Posterior vena cava (tissue), 2 donors: ENCODE measurements at places on chromosomes 7 and 10. TPM values are rescaled to one million over a fixed set of nuclear protein-coding genes. Genes with fewer than 3 reads are reported as not detected.

GRCh38 chr7:104653825-104654401 is 325.5 kb downstream of the LHFPL3 start:
- no peak for DNase-seq

DNA sequence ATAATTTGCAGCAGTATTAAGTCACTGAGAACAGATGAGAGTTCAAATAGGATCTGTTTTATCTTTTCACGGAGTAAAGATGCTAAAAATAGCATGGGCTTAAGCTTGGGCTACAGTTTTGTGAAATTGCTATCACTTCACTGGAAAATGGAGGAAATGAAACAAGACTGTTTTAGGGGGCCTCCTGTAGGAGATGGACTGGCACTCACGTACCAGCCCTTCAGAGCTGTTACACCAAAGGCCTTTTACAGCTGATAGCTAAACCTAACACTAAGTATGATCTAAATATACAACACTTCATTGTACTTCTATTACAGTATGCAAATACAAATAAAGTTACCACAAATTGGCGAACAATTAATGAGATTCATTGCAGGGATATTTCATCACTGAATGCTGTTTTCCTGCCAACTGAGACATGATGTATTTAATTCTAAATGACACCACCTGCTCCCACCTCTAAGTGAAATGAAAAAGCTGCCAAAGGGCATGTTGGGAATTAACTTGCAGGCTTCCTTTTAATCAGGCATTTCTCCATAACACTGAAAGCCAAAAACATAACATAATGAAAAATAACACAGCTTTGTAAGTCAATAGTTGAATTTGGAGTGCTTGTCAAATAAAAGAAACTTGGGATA is 304.5 kb upstream of the LRRN3 start:
- no peak for DNase-seq

GRCh38 chr10:73875139-73875475 is 752 bp upstream of the CAMK2G start:
- DNase-seq, result no peak

DNA sequence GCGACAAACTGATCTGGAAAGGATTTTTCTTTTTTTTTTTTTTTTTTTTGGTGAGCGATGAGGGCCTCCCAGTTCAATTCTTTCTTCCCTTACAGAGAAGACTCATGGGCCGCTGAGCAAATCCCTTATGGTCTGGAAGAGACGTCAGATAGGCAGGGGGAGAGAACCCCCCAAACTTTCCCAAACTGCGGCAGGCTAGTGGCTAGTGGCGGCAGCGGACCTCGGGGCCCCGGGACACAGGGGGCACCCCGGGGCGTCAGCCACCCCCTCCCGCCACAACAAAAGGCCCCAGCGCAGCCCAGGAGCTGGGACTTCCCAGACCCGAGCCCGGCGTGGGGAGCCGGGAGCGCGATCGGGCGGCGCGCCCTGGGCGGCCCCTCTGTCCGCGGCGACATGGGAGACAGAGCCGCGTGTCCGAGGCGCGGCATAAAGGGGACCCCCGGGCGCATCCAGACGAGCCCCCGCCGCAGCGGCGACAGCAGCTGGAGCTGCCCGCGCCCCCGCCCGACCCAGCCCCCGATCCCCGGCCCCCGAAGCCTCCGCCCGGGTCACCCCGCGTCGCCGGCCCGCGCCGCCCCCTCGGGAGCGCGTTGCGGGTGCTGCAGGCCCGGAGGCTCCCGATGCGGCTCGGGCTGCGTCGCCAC is 755 bp downstream of the FAM171A1 start:
- no peak for DNase-seq

GRCh38 chr7:55054758-55055157 is 35.9 kb downstream of the EGFR start:
- DNase-seq, result no peak

GRCh38 chr10:31975157-31975765 is 46.6 kb upstream of the ARHGAP12 start:
- no peak for DNase-seq

DNA sequence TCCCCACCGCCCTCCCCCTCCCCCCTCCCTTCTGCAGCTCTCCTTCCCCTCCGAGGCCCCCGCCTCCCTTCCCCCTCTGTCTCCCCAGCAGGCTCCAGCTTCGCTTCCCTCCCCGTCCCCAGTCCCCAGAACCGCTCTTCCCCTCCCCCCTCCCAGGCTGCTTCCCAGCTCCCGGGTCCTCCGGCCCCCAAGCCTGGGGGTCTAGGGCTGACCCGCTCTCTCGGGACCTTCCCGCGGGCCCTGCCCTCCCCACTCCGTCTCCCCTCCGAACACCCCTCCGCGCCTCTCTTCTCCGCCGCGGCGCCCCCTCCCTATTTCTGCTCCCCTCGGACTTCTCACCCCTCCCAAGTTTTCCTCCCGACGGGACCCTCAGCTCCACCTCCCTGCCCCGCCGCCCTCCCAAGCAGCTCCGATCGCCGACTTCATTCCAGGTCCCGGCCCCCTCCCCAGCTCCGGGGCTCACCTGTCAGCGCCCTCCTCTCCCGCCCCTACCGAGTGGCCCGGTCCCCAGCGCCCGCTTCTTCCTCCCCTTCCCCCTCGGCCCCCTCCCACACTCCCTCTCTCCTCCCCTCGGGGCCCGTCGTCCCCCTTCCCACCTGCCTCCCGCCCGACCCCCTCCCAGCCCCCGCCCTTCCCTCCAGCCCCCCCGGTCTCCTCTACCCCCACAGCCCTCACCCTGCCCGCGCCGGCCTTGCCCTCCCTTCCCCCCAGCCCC is 990 bp downstream of the ZNF467 start:
- no peak for DNase-seq

GRCh38 chr7:129801882-129802281 is 150.9 kb downstream of the UBE2H start:
- DNase-seq, result peak; percentile 19

- no peak for DNase-seq
Measured at GRCh38 chr7:114979388-114979787, 57.5 kb downstream of the MDFIC start.

- DNase-seq, result no peak
Measured at GRCh38 chr7:35380739-35381224, 126.9 kb upstream of the TBX20 start.

GRCh38 chr10:129416155-129416554 is 50.9 kb upstream of the MGMT start:
- DNase-seq, result no peak

- no peak for DNase-seq
Measured at GRCh38 chr10:63703113-63703670, 182.0 kb downstream of the REEP3 start.

GRCh38 chr7:10483671-10484070 is 490.0 kb upstream of the PHF14 start:
- no peak for DNase-seq

- no peak for DNase-seq
Measured at GRCh38 chr7:117135553-117135891, 182.2 kb downstream of the ST7 start.

GRCh38 chr7:30472784-30473775 is 5.5 kb downstream of the NOD1 start:
- DNase-seq, result no peak

DNA sequence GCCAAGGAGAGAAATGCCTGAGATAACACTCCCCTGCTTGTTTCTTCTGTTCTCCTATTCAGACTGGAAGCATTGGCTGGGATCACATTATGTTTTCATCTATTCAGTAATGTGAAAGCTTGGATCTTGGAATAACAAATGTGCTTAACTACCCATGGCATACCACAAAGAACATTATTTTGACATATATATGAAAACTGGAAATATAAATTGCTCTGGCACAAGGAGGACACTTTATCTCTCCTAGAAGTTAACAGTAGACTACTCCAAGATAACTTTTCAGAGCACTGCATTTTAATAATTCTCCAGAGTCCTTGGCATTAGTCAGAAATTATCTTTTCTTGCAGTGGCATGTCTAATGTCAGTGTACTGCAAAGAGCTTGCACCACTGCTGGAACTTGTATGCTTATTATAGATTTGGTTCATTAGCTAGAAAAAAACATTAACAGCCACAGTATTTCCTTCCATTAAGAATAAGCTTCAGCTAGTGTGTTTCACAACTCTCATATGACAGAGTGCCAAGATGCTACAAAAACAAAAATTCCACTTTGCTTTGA is 169.3 kb upstream of the LRRN3 start:
- DNase-seq, result no peak

DPP6 gene
- 0.10 TPM for total RNA-seq

KDM7A gene
- 15.4 TPM for total RNA-seq

TMEM130 gene
- total RNA-seq, result 0.62 TPM

NEUROD6 gene
- total RNA-seq, result not detected
